Fibroblast of lung (primary cell): ENCODE measurements at places on chromosomes 7 and 10.
A peak's percentile ranks its signal among the peaks of the same experiment; 100 is the strongest.

DNA sequence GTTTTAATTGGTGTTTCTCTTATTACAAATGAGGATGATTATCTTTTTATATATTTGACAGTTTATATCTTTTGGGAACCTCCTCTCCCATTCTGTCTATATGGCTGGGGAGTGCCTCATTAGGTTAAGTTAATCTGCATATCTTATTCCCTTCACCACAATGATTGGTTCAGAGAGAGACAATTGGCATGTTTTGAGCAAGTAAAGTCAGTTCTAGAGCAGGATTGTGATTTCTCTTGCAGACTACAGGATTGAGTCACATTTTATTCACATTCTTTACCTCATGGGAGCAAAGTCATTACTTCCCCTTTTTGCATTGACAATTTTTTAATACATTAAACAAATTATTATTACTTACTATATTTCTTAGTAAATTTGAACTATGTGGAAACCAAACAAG, 345.6 kb downstream of the MDFIC start:
- no peak for DNase-seq

- peak; percentile 57 for DNase-seq
Observed at GRCh38 chr10:22534849-22535604, 179.4 kb downstream of the PIP4K2A start.

- DNase-seq = no peak
Observed at GRCh38 chr7:135723411-135723810, 4.6 kb downstream of the SLC13A4 start.

DNA sequence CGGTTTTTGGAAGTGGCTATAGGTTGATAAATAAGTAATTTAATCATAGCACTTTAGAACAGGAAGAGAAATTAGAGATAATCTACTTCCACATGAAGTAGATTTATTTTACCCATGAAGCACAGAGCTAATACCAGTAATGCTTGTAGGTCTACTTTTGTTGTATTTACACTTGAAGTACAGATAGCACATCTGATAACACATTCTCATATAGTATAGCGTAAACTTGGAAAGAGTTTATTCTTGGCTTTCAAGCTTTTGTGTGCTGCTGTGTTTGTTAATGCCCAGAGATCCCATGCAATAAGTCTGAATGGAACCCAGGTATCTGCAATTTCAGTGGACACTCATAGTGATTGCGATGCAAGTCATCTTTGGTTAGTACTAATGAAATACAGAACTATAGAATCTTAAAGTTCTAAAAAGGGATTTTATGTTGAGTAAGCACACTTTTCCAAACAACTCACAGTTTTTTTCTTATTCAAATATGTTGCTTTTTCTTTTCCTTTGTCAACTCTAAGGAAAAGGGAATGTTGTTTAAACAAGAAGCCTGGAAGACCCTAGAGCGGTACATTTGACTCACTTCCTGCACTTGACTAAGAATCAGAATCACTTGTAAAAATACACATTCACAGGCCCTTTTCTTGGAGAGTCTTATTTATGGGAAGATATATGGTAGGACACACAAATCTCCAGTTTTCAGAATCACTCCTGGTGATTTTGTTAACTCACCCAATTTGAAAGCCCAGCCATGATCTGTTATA, 105.8 kb downstream of the GNAI1 start:
- peak; percentile 29 for DNase-seq

GRCh38 chr7:6273917-6274630, 1.6 kb upstream of the CYTH3 start:
- DNase-seq = no peak

GRCh38 chr7:2420216-2420933, 17.0 kb downstream of the CHST12 start:
- no peak for DNase-seq

DNA sequence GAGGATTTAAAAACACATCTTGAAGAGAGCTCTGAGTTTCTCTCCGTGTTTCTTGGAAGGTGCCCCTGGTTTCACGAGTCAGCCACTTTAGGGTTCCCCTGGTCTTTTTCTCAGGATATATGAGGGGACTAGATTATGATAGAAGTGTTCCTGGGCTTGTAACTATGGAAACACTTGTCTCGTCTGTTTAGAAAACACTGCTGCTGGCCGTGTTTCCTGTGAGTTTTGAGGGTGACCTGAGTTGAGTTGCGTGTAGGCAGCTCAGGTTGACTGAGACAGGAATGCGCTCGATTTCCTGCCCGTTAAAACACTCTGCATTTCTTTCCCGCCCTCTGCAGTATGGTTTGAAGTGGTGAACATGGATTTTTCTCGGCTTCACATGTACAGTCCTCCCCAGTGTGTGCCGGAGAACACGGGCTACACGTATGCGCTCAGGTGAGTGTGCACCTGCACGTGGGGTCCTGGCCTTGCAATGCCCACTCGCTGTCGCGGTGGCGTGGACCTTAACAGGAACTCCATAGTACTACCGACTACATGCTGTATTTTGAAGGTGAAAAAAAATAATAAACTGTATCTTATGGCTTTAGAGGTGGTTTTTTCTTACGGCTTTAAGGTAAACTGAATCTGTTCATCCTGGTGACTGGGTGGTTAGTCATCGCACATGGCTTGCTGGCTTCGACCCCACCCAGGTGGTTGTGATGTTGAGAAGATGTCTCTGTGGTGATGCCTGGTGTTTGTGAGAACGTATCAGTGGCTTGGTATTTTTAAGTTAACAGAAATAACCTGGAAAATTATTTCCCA, at the start of gene SUN1:
TSS of gene SUN1 (plus strand) at position 310 of the 801 bp plus-strand sequence. CDS start at position 359, 49 bp downstream.
- peak; percentile 85 for DNase-seq

- DNase-seq = no peak
Observed at GRCh38 chr7:106376026-106376799, 91.4 kb upstream of the NAMPT start.

- peak; percentile 26 for DNase-seq
Observed at GRCh38 chr10:113303544-113304146, 249.2 kb upstream of the HABP2 start.

- peak; percentile 15 for DNase-seq
Observed at GRCh38 chr10:115773832-115774231, 499.2 kb downstream of the GFRA1 start.

DNA sequence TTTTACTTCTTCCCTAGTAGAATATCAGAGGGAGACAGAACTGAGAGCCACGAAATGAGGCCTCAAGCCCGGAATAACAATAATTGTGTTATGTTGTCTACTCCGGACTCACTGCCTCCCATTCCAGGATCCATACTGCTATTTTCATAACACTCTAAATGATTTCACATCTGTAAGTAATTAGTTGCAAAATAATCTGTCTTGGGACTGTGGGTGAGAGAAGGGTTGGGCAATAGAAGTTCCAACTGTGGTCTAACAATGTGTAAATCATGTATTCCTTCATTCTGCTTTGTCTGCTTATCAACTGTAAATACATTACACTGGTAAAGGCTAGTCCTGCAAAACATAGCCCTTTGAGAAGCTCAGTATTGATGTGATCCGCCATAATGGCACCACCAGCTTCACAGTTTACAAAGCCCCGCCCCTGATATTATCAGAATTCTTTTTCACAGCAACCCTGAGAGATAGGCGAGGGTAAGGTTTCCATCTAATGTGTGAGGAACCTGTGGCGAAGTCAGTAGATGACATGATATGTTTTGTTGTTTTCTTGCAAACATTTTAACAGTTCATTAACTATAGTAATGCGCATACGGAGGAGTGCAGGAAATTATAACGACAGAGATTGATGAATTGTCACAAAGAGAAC, 265.7 kb upstream of the BMPER start:
- DNase-seq = no peak

GRCh38 chr7:14389181-14389591, 399.7 kb upstream of the ETV1 start:
- no peak for DNase-seq

DNA sequence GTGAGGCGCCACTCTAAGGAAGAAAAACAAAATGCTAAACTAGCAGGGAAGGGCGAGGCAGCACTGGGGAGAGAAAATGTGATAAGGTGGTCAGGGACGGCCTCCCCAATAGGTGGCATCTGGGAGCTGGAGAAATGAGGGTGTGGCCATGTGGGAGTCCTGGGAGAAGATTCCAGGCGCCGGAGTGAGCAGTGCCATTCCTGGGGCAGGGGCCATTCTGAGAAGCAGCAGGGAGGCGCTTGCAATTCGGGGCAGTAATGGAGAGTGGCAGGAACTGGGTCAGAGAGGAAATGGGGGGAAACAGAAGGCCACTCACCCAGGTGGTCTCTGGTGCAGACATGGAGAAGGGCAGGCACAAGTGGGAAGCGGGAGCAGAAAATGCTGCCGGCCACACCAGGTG, 61.8 kb upstream of the LRRC18 start:
- DNase-seq = no peak

DNA sequence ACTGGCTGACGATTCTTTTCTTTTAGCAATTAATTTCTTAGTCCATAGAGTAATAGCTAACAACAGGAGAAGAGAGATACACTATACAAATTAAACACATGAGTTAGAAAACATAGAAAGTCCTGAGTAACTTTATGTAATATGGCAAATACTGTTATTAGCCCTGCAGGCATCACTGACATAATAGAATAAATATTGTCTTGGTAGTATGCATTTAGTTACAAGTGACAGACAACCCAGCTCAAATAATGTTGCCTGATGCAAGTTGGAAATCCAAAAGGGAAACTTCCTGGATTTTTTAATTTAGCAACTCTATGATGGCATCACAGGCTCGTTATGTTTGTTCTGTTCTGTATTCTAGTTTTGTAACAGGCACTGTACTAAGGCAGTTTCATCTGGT, 95.1 kb downstream of the DKK1 start:
- no peak for DNase-seq

DNA sequence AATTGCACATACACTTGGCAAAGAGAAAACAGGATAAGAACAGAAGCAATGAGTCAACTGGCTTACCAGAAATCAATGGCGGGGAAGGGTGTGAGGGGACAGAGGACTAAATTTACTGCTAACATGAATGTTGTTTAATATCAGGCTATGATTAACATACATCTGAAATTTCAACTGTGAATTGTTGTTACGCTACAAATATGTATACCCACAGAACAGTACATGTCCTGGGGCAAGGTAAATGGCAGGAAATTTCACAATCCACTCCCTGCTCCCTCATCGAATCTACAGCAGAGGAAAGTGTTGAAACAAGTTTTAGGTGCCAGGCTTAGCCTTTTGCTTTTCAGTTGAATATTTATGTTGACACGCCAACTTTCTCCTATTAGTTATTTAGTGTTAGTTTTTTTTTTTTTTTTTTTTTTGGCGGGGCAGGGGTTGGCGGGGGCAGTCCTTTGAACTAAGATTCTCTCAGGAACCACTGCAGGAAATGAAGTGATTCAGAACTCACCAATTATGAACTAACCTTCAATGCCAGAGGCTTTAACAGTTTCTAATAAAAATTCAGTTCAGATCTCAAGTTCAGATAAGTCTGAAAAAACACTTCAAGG, 99.0 kb downstream of the UBE2H start:
- peak; percentile 62 for DNase-seq

DNA sequence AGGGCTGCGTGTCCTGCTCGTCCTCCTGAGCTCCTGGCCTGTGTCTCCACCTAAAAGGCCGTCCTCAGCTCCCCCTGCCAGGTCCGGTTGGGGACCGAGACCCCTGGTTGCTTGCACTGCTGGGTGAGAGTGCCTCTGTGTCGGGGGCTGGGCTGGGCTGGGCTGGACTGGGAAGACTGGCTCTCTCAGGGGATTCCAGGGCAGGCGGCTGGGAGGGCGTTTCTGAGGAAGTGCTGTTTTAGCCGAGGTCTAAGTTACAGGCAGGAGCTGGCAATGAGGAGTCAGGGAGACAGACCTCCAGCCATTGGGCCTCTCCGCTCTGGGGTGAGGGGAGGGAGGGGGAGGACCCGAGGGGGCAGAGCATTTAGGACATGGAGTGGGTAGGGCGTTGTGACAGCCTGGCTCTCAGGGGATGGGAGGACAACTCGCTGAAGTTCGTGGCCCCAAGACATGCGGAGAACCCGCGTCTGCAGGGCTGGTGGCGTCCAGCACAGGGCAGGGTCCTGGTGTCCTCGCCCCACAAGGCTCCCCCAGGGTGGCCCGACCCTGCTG, 20.9 kb downstream of the FOXK1 start:
- DNase-seq = no peak

GRCh38 chr7:102834999-102835398, 77.8 kb upstream of the LRRC17 start:
- peak; percentile 96 for DNase-seq

DNA sequence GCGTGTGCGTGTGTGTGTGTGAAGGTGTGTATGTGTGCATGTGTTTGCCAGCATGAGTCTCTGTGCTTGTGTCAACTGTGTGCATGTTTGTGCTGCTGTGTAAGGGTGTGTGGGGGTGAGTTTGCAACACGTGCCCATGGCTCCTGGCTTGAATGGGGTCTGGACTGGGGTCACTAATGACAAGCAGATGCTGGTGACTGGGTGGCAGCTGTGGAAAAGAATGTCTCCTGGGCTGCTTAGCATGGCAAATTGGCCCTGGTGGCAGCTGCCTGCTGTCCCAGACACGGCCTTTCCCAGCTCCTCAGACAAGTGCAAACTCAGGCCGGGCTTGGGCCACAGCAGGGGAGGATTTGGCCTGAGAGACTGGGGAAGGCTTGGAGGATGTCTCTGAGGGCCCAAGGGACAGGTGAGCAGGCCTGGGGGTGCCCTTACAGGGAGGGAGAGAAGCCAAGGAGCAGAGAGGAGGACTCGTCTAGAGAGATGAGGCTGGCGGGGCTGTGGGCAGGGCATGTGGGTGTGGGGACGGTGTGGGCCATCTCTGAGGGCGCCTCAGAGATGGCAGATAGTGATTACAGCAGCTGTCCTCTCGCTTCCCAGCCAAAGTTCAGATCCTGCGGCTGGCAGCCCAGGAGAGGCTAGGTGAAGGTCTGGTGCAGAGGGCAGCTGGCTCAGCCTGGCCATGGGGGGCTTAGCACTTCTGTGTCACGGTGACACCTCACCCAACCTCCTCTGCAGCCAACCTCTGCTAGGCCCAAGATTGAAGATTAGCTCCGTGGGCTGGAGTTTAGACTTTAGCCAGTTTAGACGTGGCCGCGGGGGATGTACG, 1.5 kb downstream of the AQP1 start:
- no peak for DNase-seq

DNA sequence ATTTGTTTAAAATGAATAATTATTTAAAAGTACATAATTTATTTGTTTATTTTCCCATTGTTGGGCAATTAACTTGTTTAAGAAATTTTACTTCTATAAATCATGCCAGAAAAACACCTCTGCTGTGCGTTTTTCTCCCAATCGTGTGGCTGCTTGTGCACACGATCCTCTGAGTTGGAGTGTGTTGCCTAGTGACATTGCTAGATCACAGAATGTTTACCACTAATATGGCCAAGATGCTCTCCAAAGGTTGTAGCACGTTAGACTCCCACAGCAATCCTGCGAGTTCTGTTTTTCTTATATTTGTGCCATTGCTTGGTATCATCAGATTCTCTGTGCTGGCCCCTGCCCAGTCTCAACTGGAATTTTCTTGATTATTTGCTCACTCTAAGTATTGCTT, 207.1 kb upstream of the ADCY1 start:
- DNase-seq = no peak
